ENCODE measurements at places on chromosomes 12 and 14.

- DNase-seq, result no peak
Measured at GRCh38 chr12:82182601-82183190, 175.5 kb downstream of the CCDC59 start.

DNA sequence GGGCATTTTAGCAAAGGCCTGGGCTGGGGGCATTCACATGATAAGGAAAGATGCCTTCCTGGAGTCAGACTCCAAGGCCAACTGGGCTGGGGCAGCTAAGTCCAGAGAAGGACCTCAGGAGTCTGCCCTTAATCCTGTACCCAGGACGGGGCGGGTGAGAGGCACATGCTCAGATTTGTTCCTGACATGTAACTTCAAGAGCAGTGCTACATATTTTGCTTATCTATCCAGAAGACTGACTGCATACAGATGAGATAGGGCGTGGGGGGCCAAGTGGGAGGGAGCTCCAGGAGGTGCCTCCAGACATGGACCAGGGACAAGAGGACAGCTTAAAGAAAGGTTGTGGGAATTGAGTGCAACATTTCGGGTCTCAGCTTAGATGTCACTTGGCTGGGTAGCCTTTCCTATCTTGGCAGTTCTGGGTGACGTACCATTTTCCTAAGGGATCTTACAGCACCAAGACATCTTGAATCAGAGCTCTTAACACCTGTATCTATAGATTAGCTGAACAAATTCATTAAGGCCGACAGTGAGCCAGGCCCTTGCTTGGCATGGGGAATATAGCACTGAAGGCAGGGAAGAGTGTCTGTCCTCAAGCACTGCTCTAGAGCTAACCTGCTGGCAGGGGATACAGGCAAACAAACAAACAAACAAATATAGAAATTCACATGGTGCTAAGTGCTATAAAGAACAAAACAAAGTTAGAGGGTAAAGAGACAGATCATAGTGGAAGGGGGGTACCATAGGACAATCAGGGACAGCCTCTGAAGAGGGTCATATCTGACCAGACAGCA is 61.2 kb downstream of the PTPN21 start:
- DNase-seq, result no peak

DNA sequence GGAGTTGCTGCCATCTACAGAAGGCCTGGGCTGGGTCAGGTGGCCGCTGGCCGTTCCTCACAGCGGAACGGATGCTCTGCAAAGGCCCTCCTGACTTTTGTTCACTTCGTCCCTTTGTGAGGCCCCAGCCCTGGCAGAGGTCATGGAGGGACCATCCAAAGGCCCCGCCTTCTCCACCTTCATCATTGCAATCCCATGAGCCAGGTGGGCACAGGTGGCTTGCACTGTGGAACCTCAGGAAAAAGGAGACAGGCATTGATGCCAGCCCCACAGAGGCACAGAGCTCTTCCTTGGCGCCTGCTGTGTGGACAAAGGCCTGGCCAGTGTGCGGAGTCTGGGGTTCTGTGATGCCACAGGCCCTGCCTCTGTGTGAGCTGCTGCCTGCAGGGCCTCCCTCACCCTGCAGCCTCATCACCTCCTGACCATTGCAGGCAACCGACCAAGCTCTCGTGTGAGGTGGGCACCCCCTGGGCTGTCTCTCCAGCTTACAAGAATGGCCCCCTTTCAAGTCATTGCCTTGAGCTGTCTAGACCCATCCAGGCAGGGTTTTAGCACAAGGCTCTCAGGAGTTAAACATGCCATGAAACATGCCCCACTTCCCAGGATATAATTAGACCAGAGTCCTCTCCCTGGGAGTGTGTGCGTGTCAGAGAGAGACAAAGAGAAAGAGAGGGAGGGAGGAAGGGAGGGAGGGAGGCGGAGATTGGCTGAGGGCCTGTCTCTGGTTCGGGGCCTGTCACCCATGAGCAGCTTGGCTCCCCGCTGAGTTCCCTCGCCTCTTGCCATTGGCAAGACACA is 19.3 kb downstream of the NFKBIA start:
- DNase-seq, result no peak

- DNase-seq, result no peak
Measured at GRCh38 chr14:54676812-54677708, 110.1 kb downstream of the SAMD4A start.

Data from activated naive CD8-positive, alpha-beta T cell treated with anti-CD3 and anti-CD28 coated beads, Interleukin-2, amount 10 ng/mL, durations not matched to agents 7 days and 5 days (primary cell).